DMS79 (cell line): ENCODE measurements at places on chromosomes 4 and X.

DNA sequence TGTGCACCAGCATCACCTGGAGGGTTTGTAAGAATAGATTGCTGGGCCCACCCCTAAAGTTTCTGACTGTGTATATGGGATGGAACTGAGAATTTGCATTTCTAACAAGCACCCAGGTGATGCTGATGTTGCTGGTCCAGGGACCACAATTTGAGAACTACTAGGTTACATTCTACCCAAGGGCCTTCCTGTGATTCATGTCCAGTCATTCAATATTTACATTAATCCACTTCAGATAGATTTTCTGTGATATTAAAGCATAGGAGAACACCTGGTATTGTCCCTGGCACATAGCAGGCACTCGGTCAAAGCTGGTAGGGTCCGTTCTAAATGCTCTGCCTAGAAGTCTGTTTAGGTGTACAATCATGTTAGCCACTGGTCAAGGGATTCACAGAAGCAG is 19.5 kb upstream of the XPNPEP2 start:
- no peak for DNase-seq

DNA sequence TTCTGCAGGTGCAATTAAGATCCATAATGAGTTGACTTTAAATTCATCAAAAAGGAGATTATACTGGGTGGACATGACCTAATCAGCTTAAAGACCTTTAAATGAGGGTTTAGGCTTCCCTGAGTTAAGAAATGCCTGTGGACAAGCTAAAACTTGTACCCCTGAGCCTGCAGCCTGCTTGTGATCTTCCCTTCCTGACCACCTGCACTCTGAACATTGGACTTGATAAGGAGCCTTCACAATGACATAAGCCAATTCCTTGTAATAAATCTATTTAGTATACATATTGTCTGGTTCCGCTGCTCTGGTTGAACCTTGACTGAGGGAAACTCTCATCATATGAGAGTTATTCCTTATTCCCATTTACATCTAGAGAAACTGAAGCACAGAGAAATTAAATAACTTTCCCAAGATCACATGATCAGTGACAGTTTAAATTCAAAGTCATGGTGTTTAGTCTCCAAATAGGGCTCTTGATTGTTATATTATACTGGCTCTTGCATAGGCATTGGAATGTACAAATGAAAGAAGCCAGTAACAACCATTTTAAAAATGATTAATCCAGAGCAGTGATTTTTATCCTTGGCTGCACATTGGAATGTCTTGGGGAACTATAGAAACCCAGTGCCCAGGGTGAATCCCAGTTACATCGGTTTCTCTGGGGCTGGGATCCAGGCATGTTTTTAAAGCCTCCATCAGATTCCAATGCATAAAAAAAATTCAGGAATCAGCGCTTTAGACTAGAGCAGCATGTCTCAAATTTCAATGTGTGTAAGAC is 136.1 kb downstream of the MSL3 start:
- DNase-seq = no peak

GRCh38 chr4:40515398-40516293 is 114.0 kb downstream of the RBM47 start:
- no peak for DNase-seq

- no peak for DNase-seq
These were observed 63.9 kb downstream of the LCORL start for GRCh38 chr4:17957688-17958087.

DNA sequence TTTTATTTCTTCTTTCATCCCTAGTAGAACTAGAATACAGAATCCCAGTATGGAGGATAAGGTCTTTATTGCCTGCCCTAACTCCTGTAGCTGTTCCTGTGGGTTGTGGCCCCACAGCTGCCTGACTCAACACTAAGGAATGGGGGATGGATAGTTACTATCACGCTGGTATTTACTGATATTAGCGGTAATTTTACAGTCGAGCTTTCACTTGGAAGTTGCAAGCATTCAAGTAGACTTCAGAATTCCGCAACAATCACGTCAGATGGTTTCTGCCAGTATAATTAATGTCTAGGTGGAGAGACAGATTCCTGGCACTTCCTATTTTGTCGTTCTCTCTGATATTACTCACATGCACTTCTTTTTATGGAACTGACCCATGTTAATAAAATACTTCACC is 489.8 kb downstream of the PABPC4L start:
- no peak for DNase-seq

GRCh38 chr4:147492306-147492705 is 11.4 kb downstream of the EDNRA start:
- DNase-seq = no peak

- no peak for DNase-seq
These were observed 88.6 kb downstream of the CENPC start for GRCh38 chr4:67456577-67457196.

- DNase-seq = no peak
These were observed 42.9 kb downstream of the NDST3 start for GRCh38 chr4:118076958-118077766.

- DNase-seq = no peak
These were observed 35.0 kb upstream of the DKK2 start for GRCh38 chr4:107071108-107071507.

DNA sequence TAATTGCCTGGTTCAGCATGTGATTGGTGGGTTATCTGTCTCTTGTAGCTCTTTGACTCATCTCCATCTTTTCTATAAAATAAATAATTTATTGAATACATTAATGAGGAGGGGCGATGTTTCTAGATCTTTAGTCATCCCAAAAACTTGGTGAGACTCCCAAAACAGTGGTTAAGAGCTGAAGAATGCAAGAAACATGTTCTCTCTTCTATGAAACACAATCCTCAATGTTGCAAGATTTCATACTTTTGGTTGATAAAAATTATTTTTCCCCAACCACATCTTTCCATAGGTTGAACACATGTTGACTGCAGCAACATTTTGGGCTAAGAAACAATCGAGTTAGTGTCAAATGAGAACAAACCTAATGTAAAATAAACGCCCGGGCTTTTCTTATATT is 1.2 kb upstream of the TMEM47 start:
- no peak for DNase-seq

GRCh38 chrX:137848266-137848905 is 282.5 kb downstream of the ZIC3 start:
- DNase-seq = no peak

- peak; percentile 32 for DNase-seq
These were observed 7.7 kb upstream of the WDR13 start for GRCh38 chrX:48589482-48590162.

GRCh38 chr4:75069493-75070074 is 136.7 kb downstream of the PARM1 start:
- no peak for DNase-seq

DNA sequence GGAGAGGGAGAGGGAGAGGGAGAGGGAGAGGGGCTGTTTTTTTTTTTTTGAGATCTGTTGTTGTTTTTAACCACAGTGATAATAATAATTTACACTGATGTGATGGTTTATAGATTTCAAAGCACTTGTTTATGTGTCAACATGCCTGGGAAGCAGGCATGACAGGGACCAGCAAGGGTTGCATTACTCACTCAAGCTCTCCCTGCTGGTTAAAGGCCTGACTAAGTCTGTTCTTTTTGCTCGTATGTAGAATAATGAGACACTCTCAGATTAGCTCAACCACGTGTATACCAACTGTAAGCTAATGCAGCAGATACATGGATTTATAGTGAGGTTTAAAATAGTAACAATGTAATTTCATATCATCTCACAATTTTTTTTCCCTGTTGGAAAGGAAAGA is 134.6 kb upstream of the BOD1L1 start:
- no peak for DNase-seq

GRCh38 chr4:5033281-5033841 is 14.1 kb upstream of the CYTL1 start:
- no peak for DNase-seq

- peak; percentile 3 for DNase-seq
These were observed 30.5 kb downstream of the CXCL8 start for GRCh38 chr4:73770917-73771316.

DNA sequence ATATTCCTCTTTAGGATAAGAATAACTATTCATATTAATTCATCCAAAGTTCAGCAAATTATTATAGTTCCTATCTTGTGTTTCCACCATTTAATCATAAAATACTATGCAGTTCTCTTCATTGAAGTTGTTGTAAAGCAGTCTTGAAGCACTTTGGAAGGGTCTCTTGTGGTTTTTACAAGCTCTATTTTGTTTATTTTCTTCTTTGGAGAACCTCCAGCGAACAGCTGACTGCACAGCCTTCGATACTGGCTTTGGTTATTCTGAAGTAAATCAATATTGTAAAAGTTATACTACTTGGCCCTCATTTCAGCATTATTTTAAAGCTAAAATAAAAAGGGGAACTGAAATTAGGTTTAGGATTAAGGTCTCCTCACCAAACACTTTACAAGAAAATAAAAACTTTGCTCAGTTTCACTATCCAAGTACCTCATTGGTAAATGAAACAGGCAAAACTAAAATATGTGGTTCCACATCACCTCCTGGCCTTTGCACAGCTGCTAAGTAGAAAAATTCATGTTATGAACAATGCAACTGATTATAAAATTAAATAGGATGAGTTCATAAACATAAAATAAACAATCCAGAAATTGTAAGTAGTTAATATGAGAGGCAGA is 1629.2 kb upstream of the ADGRL3 start:
- no peak for DNase-seq
